ENCODE measurements at places on chromosomes 2 and 18.
A peak's percentile ranks its signal among the peaks of the same experiment; 100 is the strongest.

- no peak for DNase-seq
Observed at GRCh38 chr2:67919490-67919889, 143.3 kb downstream of the C1D start.

DNA sequence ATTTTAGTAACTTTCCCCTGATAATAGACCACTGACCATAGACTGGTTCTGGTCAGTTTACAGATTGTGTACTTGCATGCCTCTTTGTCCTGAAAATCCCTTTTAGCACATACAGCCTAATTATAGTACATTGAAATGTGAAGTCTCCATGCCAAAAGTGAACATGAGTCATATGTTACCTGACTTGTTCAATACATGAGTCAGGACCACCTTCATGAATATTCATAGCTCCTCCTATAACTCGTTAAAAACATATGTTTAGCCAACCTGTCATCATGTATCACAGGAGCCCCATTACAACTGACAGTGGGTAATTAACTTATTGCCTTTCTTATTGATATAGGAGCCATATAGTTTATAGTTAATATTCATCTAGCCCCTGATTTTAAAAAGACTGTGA is 78.6 kb downstream of the SH3YL1 start:
- DNase-seq: no peak

GRCh38 chr2:11589316-11589940 is 55.6 kb downstream of the GREB1 start:
- no peak for DNase-seq

DNA sequence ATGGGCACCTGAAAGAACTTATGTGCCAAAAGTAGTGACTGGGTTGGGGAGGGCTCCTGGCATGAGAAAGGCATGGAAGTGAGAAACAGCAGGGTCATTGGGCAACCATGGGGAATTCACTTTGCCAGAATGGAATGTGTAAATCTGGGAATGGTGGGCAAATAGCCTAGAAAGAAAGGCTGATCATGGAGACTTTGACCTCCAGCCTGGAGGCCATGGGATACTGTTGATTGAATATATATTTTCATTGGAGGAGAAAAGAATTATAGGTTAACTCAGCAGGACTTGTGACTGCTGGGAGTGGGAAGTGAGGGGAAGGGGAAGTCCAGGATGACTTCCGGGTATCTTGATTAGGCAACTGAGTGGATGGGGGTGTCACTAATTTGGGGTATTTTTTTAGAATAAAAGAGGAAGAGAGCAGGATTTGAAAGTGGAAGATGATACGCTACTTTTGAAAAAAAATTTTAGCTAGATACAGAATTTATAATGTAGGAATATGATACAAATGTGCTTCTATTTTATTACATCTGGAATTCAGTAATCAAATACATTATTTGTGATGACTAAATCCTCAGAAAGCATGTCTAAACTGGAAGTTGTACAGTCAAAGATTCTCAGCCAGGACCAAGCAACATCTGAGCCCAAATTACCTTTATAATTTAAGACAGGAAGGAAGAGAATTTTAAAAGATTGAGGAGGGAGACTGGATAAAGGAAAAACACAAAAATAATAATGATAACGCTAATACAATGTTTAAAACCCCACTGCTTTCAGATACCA is 116.2 kb downstream of the GATA6 start:
- peak; percentile 24 for DNase-seq
